Body of pancreas (tissue), 4 donors: ENCODE measurements at places on chromosomes 13 and 19. TPM values are rescaled to one million over a fixed set of nuclear protein-coding genes. Genes with fewer than 3 reads are reported as not detected.
A peak's percentile ranks its signal among the peaks of the same experiment; 100 is the strongest.

DNA sequence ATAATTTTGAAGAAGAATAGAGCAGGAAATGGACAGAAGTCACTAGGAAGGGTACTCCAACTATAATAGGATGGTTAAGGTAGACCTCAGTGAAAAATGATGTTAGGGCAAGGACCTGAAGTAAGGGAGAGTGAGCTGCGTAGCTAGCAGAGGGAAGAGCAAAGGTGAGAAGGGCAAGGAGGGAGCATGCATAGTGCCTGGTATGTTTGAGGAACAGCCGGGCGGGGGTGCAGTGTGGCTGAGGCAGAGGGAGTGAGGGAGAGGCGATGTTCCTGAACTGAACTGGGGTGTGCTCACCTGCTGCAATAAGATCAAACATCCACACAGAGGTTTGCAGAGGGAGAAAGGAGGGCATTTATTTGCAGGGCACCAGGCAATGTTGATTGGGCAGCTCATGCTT, 110.4 kb downstream of the DNAJC15 start:
- no peak overlapping the region for H3K4me3 ChIP-seq
- H3K27ac ChIP-seq, result no peak overlapping the region
- no peaks in the 10 kb centered on the region for H3K4me1 ChIP-seq
- no peaks in the 10 kb centered on the region for H3K27me3 ChIP-seq
- DNase-seq, result no peak

DNA sequence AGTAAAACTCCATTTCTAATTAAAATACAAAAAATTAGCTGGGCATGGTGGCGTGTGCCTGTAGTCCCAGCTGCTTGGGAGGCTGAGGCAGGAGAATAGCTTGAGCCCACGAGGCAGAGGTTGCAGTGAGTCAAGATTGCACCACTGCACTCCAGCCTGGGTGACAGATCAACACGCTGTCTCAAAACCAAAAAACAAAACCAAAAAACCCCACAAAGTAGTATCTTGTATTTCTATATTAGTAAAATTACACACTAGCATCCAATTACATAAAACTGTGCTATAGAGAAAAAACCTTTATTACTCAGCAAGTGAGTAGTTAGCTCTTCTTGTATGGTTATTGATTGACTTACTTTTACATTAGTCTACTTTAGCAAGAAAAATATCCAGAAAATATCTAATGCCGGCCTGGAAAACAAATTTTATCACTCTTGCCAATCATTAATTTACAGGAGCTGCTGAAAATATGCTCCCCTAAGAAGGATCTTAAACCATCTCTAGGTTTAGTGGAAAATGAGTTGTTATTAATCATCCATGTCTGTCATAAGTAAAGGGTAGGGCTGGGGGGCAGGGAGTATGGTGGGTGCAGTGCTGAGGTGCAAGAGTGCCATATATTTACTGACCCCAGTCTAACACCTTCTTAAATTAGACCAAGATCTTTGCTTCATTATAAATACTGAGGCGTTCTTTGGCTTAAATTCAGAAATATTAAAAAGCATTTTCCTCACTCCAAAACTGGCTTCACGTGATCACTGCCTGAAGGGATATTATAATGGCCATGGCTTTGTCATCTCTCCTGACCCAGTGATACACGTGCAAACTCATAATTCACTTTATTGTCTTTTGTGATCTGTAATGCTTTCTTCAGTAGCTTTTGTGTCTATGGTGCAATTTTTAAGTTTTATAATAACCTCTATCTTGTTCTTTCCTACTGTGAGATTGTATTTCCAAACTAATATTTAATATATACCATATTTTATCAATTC, 44.1 kb downstream of the UBL3 start:
- no peak overlapping the region for H3K4me3 ChIP-seq
- no peak overlapping the region for H3K27ac ChIP-seq
- peaks cover 93% of the 10 kb centered on the region for H3K4me1 ChIP-seq
- no peaks in the 10 kb centered on the region for H3K27me3 ChIP-seq
- no peak for DNase-seq
- no peaks in the 10 kb centered on the region for H3K36me3 ChIP-seq

GRCh38 chr19:11452620-11453310, 17.3 kb downstream of the PRKCSH start:
- H3K36me3 ChIP-seq, result no peaks in the 10 kb centered on the region
- DNase-seq, result no peak
- no peak overlapping the region for H3K27ac ChIP-seq
- H3K27me3 ChIP-seq, result no peaks in the 10 kb centered on the region
- no peak overlapping the region for H3K4me3 ChIP-seq
- no peaks in the 10 kb centered on the region for H3K4me1 ChIP-seq

- no peaks in the 10 kb centered on the region for H3K36me3 ChIP-seq
- H3K4me1 ChIP-seq, result no peaks in the 10 kb centered on the region
- no peaks in the 10 kb centered on the region for H3K27me3 ChIP-seq
- no peak for DNase-seq
- H3K4me3 ChIP-seq, result no peak overlapping the region
- H3K27ac ChIP-seq, result peak overlapping the region; percentile 9
These were observed 10.0 kb upstream of the SPC24 start for GRCh38 chr19:11165486-11166030.

DNA sequence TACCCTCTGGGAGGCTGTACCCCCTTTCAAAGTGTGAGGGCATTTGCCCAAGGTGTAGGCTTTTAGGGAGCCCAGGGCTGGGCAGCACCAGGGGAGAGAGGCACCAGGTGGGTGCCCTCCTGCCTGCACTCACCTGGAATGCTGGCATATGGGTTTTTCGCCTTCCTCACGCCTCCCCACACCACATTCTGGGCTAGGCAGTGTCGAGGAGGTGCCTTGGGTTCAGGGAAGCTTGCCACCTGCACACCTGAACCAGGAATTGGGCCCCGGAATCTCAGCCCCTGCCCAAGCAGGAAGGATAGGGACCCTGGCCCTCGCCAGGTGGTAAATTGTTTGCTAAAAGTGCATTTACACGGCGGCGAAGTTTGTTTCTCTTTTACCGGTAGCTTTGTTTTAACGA, 5.1 kb upstream of the TSHZ3 start:
- peaks cover 16% of the 10 kb centered on the region for H3K4me1 ChIP-seq
- H3K4me3 ChIP-seq, result no peak overlapping the region
- H3K27me3 ChIP-seq, result peaks cover 25% of the 10 kb centered on the region
- H3K36me3 ChIP-seq, result no peaks in the 10 kb centered on the region

GRCh38 chr19:18301718-18302111, 20.3 kb upstream of the JUND start:
- DNase-seq, result no peak
- no peak overlapping the region for H3K4me3 ChIP-seq
- H3K27me3 ChIP-seq, result no peaks in the 10 kb centered on the region
- H3K4me1 ChIP-seq, result peaks cover 33% of the 10 kb centered on the region
- H3K27ac ChIP-seq, result no peak overlapping the region
- no peaks in the 10 kb centered on the region for H3K36me3 ChIP-seq

DNA sequence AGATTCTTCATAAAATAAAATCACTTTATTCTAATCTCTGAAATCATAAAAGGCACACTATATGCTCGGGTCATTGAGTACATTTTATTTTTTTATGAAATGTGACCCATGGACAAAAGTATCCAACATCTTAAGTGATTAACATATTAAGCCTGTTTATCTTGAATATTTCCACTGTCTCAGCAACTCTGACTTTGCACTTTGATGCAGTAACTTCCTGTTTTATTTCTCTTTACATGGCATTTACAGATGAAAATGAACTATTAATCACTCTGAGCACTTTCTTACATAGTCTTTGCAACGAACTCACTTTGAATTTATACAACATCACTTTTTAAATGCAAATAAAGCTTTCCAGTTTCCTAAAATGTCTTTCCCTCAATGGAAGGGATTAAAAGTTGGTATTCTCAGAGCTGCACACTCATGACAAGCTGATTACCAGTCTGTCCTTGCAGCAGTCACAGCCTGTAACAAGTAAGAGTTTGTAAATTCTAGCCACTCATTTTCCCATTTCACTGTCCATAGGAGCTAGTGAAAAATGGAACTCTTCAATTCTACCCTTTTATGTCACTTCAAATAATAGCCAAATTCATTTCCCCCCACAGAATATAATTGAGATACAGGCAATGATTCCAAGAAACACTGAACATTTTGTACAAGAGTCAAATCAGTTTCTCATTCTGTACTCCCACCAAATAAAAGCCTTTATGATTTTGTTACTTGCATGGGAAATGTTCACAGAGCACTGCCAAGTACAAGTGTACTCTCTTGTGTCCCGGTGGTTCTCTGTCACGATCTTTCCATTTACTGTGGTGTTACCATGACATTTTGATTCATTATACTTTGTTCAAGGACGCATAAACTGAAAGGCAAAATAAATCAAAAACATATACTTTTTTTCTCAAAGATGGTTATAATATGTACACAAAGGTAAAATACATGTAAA, 1968.9 kb downstream of the PCDH9 start:
- no peaks in the 10 kb centered on the region for H3K4me1 ChIP-seq
- no peak for DNase-seq
- H3K27me3 ChIP-seq, result no peaks in the 10 kb centered on the region
- H3K27ac ChIP-seq, result no peak overlapping the region
- H3K36me3 ChIP-seq, result no peaks in the 10 kb centered on the region

GRCh38 chr13:110312339-110313031, 5.4 kb downstream of the COL4A2 start:
- no peak overlapping the region for H3K4me3 ChIP-seq
- DNase-seq, result no peak
- H3K4me1 ChIP-seq, result peaks cover 44% of the 10 kb centered on the region
- peaks cover under 1% of the 10 kb centered on the region for H3K27me3 ChIP-seq

DNA sequence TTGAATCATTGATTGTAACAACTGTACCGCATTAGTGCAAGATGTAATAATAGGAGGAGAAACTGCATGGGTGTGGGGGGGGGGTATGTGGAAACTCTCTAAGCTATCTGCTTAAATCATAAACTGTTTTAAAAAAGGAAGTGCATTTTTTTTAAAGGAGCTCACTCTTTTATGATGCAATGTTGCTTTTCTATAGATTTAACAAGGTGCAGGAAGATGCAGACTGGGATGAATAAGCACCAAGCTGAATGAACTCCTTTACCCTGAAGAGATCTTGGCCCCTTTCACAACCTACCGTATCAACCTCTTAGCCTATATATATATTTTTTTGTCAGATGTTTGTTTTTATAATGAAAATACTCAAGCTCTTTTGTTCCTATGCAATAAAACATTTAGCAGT, 95.9 kb downstream of the AKAP11 start:
- no peaks in the 10 kb centered on the region for H3K27me3 ChIP-seq
- no peak overlapping the region for H3K4me3 ChIP-seq

DNA sequence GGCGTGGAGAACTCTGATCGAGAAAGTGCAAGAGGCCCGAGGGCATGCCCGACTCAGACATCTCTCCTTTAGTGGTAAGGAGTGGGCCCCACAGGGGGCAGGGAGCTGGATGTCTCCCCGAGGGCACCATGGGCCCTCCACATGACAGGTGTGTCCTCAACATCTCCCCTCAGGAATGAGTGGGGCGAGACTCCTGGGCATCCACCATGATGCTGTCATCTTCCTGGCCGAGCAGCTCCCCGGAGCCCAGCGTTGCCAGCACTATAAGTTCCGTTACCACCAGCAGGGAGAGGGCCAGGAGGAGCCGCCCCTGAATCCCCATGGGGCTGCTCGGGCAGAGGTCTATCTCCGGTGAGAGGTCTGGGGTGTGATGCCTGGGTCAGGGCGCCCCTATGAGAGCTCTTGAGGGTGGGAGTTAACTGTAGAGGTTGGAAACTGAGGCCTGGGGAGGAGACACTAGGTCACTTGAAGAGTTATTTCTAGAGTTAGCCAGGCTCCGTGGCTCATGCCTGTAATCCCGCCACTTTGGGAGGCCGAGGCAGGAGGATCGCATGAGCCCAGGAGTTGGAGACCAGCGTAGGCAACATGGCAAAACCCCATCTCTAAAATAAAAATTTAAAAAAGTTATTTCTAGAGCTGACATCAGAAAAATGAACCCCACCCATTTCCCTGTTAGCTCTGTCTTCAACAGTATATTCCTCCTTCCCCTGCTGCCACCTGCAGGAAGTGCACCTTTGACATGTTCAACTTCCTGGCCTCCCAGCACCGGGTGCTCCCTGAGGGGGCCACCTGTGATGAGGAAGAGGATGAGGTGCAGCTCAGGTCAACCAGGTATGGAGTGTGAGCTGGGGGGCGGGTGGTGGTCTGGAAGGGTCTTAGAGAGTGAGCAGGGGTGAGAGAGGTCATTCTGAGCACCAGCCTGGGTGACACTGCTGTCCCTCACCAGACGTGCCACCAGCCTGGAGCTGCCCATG, 5.1 kb downstream of the IGFLR1 start:
- peaks cover 15% of the 10 kb centered on the region for H3K4me1 ChIP-seq
- no peak overlapping the region for H3K27ac ChIP-seq
- no peak overlapping the region for H3K4me3 ChIP-seq
- H3K27me3 ChIP-seq, result no peaks in the 10 kb centered on the region
- DNase-seq, result no peak

GRCh38 chr13:106699311-106699710, 131.4 kb upstream of the ARGLU1 start:
- no peak for DNase-seq
- no peaks in the 10 kb centered on the region for H3K36me3 ChIP-seq
- no peak overlapping the region for H3K27ac ChIP-seq
- H3K4me1 ChIP-seq, result no peaks in the 10 kb centered on the region
- no peak overlapping the region for H3K4me3 ChIP-seq
- H3K27me3 ChIP-seq, result no peaks in the 10 kb centered on the region

DNA sequence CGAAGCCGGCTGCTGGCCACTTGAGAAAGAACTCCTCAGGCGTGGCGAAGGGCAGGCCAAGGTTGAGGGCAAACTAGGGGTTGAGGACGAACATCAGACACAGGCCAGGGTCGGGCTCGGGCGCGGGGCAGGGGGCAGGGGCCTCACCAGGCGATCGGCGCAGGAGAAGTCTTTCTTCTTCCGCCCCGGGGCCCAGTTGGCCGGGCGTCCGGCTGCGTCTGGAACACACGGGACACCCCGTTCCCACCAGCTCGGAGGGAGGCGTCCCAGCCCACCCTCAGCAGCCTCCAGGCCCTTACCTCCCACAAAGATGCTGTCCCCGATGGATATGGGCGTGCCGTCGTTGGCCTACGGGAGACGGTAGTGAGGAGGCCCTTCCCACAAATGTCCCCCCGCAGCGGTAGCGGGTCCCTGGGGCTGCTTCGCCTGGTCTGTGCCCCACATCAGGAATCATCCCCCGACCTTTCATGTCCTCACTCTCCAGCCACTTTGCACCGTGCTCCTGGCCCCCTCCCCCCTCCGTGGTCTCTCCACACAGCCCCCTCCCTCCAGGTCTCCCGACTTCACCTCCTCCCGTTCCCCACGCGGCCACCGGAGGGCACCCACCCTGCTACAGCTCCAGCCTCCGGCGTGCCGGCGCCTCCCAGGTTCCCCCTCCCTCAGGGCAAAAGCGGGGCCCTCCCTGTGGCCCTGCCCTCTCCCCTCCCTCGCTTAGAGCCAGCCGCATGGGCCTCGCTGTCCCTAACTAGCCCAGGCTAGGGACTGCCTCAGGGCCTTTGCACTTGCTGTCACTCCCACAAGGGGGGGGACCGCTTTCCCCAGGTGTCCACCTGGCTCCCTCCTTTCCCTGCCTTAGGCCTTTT, 4.8 kb downstream of the PNKP start:
- H3K4me3 ChIP-seq, result no peak overlapping the region
- no peak overlapping the region for H3K27ac ChIP-seq
- DNase-seq, result peak; percentile 15
- peaks cover 20% of the 10 kb centered on the region for H3K36me3 ChIP-seq
- H3K27me3 ChIP-seq, result no peaks in the 10 kb centered on the region

GRCh38 chr13:44110091-44110621, 230.5 kb downstream of the LACC1 start:
- no peak for DNase-seq
- H3K27me3 ChIP-seq, result no peaks in the 10 kb centered on the region
- H3K36me3 ChIP-seq, result no peaks in the 10 kb centered on the region
- no peak overlapping the region for H3K27ac ChIP-seq
- peaks cover 15% of the 10 kb centered on the region for H3K4me1 ChIP-seq

S1PR4 gene
- 1.8 TPM for total RNA-seq

RAB3D gene
- 51.6 TPM for total RNA-seq

DGKH gene
- total RNA-seq, result 3.6 TPM

PLPP2 gene
- total RNA-seq, result 75.8 TPM

FSTL3 gene
- total RNA-seq, result 236 TPM

KCNN4 gene
- total RNA-seq, result 2.9 TPM

PTPRH gene
- total RNA-seq, result 15.8 TPM

ERFL gene
- not detected for total RNA-seq

CYP4F3 gene
- 2.6 TPM for total RNA-seq
